ENCODE measurements at places on chromosomes 7 and 10.

DNA sequence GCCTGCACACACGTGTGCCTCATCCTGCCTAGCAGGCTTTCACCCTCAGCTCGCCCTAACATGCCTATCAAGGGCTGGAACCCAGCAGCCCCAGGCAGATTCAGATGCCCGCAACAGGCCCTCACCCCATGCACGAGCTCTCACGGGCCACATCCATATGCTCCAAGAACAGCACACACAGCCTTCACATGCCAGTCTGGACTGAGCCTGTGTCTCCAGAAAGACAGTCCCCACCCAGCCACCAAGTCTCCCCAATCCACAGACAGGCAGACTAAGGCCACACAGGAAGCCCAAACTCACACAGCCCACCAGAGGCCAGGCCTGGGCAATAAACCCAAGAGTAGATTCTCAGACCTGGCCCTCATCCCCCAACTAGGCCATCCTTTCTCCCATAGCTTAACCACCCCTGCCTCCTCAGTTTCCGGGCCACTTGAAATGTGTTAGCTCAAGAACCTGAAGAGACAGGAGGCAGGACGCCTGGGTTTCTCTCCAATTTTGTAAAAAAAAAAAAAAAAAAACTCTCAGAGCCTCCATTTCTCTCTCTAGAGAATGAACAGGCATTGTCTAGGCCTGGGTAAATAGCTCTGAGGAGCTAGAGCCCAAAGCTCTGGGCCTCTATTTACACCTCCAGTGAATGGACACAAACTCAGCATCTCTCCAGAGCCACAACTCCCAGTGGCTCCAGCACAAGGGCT, 6.8 kb downstream of the LDB1 start:
- DNase-seq: no peak

- no peak for DNase-seq
Measured at GRCh38 chr7:155119801-155120382, 49.8 kb downstream of the HTR5A start.

DNA sequence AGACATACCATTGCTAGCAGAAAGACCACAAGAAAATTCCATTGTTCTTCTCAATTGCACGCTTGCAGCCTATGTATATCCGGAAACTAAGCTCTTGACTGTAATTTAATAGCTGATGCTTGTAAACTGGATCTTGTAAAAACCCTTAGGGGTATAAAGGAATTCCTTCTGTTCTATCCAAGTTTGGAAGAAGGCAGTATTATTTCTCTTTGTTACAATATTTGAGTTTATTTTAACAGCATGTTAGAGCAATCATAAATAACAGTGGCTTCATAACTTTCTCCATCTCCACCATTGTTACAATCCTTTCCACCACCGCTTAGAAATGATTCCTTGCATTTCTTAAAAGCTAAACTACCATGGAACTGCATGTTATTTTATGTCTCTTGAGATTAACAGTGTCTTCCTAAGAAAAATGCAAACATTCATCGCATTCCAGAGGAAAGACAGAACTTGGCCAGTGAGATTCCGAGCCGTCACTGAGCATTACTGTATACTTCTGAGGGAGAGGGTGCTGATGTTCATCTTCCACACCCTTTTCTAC, 92.5 kb downstream of the TRIL start:
- DNase-seq: no peak

DNA sequence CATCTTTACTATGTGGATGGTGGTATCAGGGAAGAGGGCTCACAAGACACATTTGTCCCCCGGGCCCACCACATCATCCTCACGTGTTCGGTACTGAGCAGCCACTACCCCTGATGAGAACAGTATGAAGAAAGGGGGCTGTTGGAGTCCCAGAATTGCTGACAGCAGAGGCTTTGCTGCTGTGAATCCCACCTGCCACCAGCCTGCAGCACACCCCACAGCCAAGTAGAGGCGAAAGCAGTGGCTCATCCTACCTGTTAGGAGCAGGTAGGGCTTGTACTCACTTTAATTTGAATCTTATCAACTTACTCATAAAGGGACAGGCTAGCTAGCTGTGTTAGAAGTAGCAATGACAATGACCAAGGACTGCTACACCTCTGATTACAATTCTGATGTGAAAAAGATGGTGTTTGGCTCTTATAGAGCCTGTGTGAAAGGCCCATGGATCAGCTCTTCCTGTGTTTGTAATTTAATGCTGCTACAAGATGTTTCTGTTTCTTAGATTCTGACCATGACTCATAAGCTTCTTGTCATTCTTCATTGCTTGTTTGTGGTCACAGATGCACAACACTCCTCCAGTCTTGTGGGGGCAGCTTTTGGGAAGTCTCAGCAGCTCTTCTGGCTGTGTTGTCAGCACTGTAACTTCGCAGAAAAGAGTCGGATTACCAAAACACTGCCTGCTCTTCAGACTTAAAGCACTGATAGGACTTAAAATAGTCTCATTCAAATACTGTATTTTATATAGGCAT, 9.1 kb upstream of the CSGALNACT2 start:
- no peak for DNase-seq

- DNase-seq: no peak
Measured at GRCh38 chr10:97411406-97411805, 10.3 kb upstream of the RRP12 start.

DNA sequence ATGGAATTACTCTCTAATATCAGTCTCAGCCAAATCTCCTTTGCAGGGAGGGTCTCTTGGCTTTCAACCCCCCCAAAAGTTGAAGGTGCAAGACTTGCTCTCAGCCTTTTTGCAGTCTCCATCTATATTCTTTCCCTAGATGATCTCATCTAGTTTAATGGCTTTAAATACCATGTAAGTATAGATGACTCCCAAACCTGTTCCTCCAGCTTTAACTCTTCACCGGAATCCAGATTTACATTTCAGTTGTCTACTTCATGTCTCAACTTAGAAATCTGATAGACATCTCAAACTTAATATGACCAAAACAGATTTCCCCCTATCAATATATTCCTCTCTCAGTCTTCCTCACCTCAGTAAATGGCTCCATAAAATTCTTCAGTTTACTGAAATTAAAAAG, 9.9 kb upstream of the TAS2R41 start:
- DNase-seq: no peak

GRCh38 chr10:102090772-102091171, 25.6 kb downstream of the HPS6 start:
- DNase-seq: no peak

DNA sequence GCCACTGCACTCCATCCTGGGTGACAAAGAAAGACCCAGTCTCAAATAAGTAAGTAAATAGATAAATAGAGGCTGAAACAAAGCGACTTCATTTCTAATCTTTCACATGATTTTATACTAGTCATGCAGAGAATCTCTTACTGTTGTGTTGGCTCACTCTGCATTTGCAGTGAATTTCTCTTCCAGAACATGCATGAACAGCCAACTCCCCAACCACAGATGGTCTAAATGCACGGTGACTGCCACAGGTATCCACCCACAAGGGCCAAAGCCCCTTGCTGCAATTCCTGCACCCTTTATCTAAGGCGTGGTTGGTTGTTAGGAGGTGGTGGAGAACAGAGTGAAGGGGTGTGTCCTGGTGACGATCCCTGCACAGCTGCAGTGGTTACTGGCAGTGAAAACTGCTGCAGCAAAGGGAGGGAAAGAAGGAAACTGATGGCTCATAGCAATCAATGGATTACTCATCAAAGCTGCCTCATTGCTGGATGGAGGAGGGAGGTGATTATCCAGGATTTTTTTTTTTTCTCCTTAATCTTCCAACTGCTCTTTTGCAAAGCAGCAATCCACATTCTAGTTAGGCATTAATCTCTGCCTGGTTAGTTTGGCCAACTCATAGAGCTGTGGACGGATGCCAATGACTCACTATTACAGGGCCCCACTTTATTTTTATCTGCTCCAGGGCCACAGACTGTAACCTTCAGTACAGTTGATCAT, 50.6 kb downstream of the PRTFDC1 start:
- DNase-seq: no peak

DNA sequence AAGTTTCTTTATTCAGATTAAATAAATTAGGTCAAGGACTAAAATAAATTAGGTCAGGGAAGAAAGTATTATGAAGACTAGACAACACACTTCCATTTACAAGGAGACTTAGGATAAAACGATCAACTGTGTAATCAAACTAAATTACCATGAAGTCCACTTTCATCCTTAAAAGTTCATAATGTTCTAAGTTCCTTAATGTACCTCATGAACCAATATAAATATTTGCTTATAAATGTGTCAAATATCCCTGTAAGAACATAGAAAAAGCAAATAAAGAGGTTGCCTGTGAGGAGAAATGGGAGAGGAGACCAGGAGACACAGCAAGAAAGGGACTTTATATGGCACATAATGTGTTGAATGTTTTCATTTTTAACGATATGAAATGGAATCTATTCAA, 345.6 kb downstream of the PARD3 start:
- DNase-seq: no peak

- no peak for DNase-seq
Measured at GRCh38 chr7:130112093-130112492, 41.8 kb downstream of the KLHDC10 start.

- no peak for DNase-seq
Measured at GRCh38 chr10:23864631-23865147, 344.2 kb upstream of the KIAA1217 start.

DNA sequence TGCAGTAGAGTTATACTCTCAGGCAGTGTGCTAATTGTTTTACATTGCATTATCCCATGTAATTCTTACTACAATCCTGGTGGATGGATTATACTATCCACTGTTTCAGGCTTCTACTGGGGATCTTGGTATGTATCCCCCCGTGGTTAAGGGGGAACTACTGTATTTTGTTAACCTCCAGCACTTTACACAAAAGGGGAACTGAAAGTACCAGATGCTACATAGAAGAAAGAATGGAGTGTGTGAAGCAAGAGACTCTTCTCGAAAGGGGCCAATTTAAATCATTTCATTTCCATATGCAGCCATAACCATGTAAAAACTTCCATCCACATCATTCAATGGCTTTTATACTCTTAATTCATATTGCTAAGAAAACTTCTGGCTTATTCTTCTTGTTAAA, 69.4 kb downstream of the C1GALT1 start:
- no peak for DNase-seq
